Stimulated activated CD4-positive, alpha-beta T cell treated with anti-CD3 and anti-CD28 coated beads, Interleukin-12 subunit alpha, Interleukin-12 subunit beta, amount 100 ng/mL, for 48 hours (primary cell): ENCODE measurements at places on chromosomes 7 and 10.

GRCh38 chr10:107081644-107082043, 82.9 kb downstream of the SORCS1 start:
- no peak for DNase-seq

- DNase-seq, result no peak
Measured at GRCh38 chr7:127091620-127092019, 161.1 kb downstream of the GRM8 start.

DNA sequence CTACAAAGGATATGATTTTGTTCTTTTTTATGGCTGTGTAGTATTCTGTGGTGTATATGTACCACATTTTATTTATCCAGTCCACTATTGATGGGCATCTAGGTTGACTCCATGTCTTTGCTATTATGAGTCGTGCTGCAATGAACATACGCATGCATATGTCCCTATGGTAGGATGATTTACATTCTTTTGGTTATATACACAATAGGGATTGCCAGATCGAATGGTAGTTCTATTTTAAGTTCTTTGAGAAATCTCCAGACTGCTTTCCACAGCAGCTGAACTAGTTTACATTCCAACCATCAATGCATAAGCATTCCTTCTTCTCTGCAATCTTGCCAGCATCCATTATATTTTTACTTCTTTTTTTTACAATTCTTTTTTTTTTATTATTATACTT, 35.6 kb upstream of the FAM13C start:
- no peak for DNase-seq

GRCh38 chr7:106765727-106766355, 99.2 kb upstream of the PIK3CG start:
- DNase-seq, result no peak

DNA sequence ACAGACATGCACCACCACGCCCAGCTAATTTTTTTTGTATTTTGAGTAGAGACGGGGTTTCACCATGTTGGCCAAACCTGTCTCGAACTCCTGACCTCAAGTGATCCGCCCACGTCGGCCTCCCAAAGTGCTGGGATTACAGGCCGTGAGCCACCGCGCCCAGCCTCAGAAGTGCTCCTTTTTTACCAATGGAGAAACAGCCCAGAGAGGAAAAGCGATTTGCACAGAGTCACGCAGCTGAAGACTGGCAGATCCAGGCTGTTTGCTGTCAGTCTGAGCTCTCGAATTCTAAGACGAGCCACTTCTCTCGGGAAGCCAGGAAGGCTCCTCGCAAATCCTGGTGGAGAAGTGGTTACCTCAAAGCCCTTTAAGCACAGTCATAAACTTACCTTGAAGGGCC, 57.4 kb upstream of the SDK1 start:
- no peak for DNase-seq

- no peak for DNase-seq
Measured at GRCh38 chr10:43985941-43986340, 337.3 kb upstream of the ZNF32 start.

GRCh38 chr10:59362959-59363381, 621 bp upstream of the FAM13C start:
- DNase-seq, result no peak

- DNase-seq, result no peak
Measured at GRCh38 chr10:70984986-70985722, 96.8 kb upstream of the PCBD1 start.

DNA sequence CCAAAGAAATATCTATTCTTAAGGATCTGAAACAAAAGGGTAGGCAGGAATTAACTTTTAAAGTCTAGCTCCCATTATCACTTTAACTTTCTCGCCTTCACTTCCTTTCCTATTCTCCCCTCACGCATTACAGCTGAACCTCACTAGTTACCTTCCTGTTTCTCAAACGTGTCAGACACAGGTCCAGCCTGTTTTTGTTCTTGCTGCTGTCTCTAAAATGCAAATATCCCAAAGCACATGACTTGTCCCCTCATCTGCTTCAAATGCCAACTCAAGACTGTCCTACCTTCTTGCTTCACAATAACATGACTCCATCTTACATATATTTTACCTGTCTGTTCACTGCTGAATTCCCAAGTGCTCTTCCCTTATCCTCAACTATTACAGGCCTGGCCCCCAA, 17.6 kb downstream of the ZDHHC6 start:
- no peak for DNase-seq

GRCh38 chr7:51013218-51013786, 230.6 kb upstream of the GRB10 start:
- DNase-seq, result no peak

GRCh38 chr10:28570598-28570997, 37.7 kb downstream of the WAC start:
- no peak for DNase-seq

- no peak for DNase-seq
Measured at GRCh38 chr7:136940917-136941316, 72.5 kb downstream of the CHRM2 start.

DNA sequence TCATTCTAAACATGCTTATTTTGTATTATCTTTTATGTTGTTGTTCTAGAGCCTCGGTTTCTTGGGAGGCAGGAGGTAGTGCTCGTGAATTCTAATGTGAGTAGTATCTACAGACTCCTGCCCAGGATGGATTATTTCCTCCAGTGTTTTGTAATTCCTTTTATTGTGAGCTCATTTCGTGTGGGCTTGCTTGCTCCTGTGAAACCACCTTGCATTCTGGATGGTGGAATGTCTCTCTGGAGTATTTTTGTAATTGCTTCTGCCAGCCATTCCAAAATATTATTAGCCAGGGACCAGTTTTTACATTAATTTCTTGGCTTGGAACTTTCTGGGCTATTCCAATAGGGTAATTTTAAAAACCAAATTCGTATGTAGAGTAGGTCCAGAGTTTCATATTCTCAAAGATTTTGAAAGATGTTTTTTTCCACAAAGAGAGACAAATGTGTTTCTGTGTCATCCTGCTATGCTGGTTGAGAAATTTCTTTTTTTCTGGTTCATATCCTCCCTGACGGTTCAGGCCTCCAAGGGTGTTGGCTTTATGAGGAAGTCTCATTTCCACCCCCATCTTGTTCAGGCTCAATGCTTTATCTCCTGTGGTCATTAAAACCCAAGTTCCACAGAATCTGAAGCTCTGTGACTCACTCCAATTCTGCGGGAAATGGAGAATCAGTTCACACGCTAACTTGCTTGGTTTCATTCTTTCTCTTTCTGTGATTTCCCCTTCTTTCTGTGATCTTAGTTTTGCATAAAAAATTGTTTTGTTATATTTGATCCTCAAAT, 41.7 kb upstream of the CALD1 start:
- DNase-seq, result peak; percentile 36

- DNase-seq, result peak; percentile 54
Measured at GRCh38 chr10:61904733-61905725, 3.5 kb downstream of the ARID5B start.

GRCh38 chr7:36202398-36202797, 49.3 kb downstream of the EEPD1 start:
- no peak for DNase-seq

- DNase-seq, result no peak
Measured at GRCh38 chr10:88866454-88866853, 13.6 kb upstream of the STAMBPL1 start.

DNA sequence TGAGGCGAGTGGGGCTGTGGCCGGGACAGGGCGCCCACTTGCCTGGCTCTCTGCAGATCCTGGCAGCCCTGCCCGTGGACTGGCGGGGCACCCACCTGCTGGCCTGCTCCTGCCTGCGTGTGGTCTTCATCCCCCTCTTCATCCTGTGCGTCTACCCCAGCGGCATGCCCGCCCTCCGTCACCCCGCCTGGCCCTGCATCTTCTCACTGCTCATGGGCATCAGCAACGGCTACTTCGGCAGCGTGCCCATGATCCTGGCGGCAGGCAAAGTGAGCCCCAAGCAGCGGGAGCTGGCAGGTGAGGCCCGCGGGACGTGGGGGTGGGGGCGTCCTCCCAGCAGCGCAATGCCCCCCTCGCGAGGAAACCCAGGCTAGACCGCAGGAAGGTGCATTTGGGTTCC, 17.6 kb downstream of the SLC29A4 start:
- no peak for DNase-seq

- DNase-seq, result no peak
Measured at GRCh38 chr7:147145194-147145593, 1028.6 kb downstream of the CNTNAP2 start.

DNA sequence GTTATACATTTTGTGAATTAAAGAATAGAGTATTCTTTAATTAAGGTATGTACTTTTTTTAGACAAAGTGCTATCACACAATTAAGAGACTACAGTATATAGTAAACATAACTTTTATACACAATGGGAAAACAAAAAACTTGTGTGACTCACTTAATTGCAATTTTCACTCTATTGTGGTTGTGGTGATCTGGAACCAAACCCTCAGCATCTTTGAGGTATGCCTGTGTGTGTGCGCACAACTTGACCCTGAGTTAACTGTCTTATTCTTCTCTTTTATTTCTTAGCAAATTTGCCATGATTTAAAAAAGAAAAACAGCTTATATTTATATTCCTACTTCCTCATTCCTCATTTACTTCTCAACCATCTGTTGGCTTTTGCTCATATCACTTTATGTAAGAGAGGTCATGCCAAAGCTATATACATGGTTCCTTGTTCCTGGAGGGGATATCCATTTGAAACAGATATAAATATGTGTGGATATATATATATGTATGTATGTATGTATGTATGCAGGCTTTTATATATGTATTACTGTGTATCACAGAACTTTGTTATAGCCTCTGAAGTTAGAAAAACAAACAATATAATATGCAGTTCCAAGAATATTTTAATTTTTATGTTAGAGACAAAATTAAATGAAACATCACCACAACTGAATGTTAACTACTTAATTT, 259.5 kb upstream of the HGF start:
- no peak for DNase-seq

- DNase-seq, result no peak
Measured at GRCh38 chr7:22858640-22859561, 36.3 kb upstream of the TOMM7 start.

- DNase-seq, result no peak
Measured at GRCh38 chr7:122488241-122488640, 183.7 kb upstream of the FEZF1 start.
